Pons (tissue), 1 donor: ENCODE measurements at places on chromosomes 12 and 14.
A peak's percentile ranks its signal among the peaks of the same experiment; 100 is the strongest.

DNA sequence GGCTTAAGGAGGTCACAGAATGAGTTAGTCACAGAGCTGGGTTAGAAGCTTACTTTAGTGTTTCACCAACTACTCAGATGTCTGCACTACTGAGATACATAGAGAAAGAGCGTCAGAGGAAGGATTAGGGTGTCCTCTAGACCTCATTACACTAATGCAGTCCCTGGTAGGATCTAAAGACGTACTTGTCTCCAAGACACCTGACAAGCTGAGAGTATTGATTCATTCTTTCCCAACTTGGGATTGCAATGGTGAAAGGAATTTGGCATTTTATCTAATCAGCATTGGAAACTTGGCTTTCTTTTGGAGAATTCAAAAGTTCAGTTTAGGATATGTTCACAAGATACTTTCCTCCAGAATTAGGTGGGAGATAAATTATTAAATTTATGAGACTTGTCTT lies 402.1 kb downstream of the ZFP36L1 start:
- no peak for DNase-seq

GRCh38 chr12:125185740-125186470 lies 120.7 kb downstream of the AACS start:
- DNase-seq, result peak; percentile 68

DNA sequence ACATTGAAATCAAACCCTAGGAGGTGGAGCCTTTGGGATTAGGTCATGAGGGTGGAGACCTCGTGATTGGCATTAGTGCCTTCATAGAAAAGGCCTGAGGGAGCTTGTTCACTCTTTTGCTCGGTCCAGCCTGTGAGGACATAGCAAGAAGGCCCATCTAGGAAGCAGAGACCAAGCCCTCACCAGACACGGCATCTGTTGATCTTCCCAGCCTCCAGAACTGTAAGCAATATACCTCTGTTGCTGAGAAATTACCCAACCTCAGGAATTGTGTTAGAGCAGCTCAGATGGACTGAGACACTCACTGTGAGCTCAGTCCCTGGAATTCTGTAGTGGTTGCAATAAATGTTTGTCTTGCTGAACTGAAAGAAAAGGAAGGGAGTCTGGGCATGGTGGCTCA lies 116.2 kb upstream of the MAP1LC3B2 start:
- no peak for DNase-seq

GRCh38 chr12:39763890-39764169 lies 144.2 kb upstream of the ABCD2 start:
- DNase-seq, result no peak

DNA sequence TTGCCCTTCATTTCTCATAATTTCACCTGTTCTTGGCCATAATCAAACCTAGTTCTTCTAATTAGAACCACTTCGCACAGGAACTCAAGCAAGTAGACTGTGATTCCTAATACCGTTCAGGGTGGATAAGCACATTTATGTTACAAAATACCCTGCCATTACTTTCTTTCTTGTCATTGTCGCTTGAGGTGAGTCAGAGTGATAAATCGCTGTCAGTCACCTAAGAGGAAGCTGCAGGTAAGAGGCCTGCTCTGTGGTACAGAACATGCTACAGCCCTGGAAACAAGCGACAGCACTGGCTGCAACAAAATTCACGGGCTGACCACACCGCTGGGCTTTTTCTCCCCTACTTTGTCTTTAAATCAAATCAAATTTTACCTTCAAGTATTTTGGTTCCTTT lies 218.2 kb downstream of the ANO6 start:
- no peak for DNase-seq

- no peak for DNase-seq
These were observed 17.0 kb downstream of the NCOR2 start for GRCh38 chr12:124550123-124551089.

DNA sequence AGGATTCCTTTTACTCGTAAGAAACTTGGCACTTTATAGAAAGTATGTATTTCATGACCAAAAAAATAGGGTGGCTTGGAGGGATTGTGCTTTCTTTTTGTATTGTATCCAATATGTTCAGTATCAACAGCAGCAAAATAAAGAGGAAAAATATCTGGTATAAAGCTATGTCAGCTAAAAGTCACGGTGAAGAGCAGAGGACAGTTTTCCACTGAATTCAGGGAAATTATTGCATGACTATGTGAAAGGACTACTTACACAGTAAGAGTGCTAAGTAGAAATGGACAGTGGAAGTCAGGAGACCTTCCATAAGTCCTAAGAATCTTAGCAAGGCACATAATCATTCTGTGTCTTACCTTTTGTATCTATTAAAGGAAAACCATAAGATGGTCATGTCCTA lies 19.3 kb downstream of the TSHR start:
- DNase-seq, result no peak

DNA sequence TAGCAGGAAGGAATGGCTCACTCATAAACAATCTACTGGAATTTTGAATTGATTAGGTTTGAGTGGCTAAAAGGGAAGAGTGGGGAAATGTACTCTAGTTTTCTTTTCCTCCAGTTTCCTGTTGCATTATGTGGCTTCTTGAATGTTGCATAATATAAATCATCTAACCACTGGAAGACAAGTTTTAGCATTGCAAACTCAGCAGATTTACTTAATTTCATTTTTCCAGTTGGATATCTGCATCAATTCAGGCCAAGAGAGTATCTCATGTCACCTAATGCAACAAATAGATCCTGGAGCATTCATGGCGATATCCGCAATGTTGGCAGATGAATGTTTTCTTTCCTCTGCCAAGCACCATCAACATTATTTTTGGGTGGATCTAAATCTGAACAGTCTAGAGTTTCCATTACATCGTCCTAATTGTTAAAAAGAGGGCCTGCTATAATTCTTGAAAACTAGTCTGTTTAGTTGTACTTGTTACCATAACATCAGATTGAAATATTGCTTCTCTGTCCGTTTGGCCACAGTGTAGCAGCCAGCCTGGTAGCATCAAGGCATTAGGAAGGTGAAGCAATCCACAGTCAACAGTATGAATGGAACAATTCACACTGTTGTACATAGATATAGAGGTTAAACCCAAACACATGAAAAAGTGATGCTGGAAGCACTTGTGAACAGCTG lies 544.2 kb downstream of the ETNK1 start:
- no peak for DNase-seq

DNA sequence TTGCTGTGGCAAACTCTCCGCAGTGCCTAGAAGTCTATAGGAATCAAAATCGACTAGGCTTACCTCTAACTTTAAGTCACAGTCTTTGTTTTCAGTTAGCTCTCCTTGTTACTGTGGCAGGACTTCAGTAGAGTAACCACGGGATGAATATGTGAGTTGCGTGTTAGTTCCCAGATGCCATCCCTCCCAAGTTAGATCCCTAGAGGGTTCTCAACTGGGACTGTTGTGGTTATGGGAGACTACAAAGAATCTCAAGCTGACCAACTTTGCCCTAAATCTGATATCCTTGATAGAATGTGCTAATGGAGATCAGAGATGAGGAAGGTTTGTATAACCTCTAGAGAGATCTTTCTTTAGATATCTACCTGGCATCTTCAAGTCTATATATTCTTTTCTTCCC lies 208.1 kb downstream of the AKAP6 start:
- no peak for DNase-seq

GRCh38 chr12:50924439-50925341 lies 27.7 kb upstream of the HIGD1C start:
- peak; percentile 97 for DNase-seq

GRCh38 chr12:12265571-12266388 lies 1.1 kb downstream of the LRP6 start:
- DNase-seq, result peak; percentile 50

DNA sequence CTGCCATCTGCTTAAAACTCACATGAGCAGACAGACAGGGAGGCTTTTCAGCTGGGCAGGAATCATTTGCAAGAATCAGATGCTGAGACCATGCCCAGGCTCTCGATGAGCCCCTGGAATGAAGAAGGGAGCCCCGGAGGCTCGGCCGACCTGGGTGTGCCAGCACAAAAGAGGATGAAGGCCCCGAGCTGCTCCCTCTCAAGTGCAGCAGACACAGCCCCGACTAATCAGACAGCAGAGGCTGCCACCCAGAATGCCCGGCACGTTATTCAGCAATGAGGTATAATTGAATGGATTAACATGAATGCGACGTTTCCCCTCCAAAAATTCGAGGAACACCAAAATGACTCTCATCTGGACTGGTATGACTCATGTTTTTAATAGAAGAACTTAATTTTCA lies 58.9 kb downstream of the BCL11B start:
- no peak for DNase-seq

GRCh38 chr12:67274186-67274585 lies 5.0 kb downstream of the CAND1 start:
- no peak for DNase-seq
